H1 (cell line): ENCODE measurements at places on chromosomes 13 and 19.

DNA sequence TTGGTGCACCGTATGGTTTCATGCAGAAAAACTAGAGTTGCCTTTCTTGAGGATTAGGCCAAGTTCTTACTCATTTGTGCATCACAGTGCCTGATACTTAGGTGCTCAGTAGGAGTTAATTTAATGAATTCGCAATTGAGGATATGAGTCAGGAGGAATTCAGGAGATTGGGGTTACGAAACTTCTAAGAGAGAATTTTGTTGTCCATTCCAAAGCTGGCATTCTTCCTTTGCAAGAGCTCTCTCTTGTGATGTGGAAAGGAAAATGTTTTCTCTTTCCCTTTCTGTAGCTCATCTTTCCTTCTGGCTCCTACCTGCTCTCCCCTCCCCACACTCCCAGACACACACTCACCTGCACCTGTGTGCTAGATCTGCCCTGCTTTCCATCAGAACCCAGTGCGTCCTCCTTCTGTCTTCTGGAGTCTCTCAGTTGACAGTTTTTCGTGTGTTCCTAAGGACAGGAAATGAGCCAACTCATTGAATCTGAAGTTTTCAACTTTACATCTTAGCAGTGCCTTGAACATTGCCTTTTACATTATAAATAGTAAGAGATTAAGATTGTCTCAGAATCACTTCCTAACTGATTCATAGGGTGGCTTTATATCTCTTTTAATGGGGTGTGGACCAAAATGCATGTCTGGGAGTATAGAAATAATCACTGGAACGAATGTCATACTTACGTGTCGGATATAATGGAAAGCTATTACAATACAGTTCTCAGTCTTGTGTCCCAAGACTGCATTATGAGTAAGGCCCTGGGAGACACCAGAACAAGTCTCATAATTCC lies 19.7 kb upstream of the ERCC5 start:
- DNase-seq: no peak
- no peak overlapping the region for H3K27ac ChIP-seq
- peaks cover 4% of the 10 kb centered on the region; the same call in 1 of the 2 replicates for H3K4me1 ChIP-seq
- H3K27me3 ChIP-seq: no peaks in the 10 kb centered on the region

DNA sequence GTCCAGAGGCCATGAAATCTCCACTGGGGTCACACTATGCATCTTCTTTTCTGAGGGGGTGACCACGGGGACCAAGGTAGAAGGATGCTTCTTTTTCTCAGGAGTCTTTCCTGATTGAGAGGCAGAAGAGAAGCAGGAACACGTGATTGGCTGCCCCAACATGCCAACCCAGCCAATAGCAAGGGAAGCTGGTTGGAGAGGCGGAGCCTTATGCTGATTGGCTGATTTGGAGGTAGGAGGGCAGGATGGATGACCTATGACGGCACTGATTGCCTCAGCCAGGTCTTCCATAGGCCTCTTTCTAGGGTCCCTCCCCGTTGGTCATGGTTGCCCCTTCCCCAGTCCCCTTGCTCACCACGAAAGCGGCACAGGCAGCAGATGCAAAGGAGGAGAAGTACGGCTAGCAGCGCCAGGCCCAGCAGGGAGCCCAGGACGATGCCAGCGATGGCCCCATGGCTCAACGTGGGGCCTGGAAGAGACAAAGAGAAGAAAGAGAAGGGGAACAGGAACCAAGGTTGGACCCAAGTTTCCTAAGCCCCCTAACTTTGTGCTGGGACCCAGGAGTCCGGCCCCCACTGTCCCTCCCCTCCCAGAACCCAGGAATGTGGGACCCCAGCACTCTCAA lies 8.0 kb downstream of the VSIG10L start:
- no peaks in the 10 kb centered on the region for H3K27me3 ChIP-seq
- H3K4me1 ChIP-seq: peaks cover 4% of the 10 kb centered on the region; the same call in 1 of the 2 replicates
- peaks cover 16% of the 10 kb centered on the region for H3K36me3 ChIP-seq
- no peak overlapping the region for H3K4me3 ChIP-seq
- no peak for DNase-seq

DNA sequence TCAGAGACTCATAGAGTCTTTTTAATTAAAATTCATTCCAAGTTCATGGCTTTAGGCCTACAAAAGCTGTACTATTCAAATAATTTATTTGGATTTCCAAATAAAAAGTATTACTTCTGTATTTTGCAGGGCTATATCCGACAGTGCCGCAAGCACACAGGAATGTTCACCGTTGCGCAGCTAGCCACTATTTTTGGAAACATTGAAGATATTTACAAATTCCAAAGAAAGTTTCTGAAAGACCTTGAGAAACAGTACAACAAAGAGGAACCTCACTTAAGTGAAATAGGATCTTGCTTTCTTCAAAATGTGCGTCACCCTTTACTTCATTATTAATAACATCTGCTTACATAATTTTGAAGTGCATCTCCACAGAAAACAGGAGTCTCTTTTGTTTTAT lies 20.5 kb upstream of the C1QTNF9 start:
- H3K27me3 ChIP-seq: no peaks in the 10 kb centered on the region
- peaks cover 3% of the 10 kb centered on the region; the same call in 1 of the 2 replicates for H3K36me3 ChIP-seq
- no peak overlapping the region for H3K4me3 ChIP-seq
- no peak for DNase-seq

- H3K4me1 ChIP-seq: no peaks in the 10 kb centered on the region
- H3K36me3 ChIP-seq: no peaks in the 10 kb centered on the region
- DNase-seq: no peak
- no peak overlapping the region for H3K4me3 ChIP-seq
- no peaks in the 10 kb centered on the region for H3K27me3 ChIP-seq
Observed at GRCh38 chr13:112772929-112773328, 83.1 kb downstream of the ATP11A start.

GRCh38 chr19:36898422-36898821 lies 17.7 kb downstream of the ZNF829 start:
- no peaks in the 10 kb centered on the region for H3K4me1 ChIP-seq
- DNase-seq: no peak
- no peaks in the 10 kb centered on the region for H3K27me3 ChIP-seq
- H3K4me3 ChIP-seq: no peak overlapping the region
- H3K36me3 ChIP-seq: peaks cover 20% of the 10 kb centered on the region

DNA sequence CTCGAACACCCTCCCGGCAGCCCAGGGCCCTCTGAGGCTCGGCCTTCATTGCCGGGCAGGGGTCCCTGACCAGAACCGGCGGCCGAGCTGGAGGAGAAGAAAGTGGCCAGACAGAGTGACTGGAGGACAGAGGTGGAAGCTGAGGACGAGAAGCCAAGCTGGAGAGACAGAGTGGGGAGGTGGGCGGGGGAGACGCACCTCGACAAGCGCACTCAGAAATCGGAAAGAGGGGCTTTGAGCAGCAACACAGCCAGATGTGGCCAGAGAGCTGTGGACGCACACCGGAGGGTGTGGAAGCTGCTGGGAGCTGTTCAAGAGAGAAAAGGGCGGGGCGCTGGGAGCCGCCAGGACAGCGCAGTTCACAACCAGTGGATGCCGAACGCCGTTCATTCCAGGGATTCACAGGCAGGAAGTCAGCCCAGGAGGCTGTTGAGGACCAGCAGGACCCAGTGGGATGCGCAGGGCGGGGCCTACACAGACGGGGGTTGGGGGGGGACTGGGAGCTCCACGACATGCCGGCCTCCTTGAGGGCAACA lies 28.2 kb upstream of the C13orf46 start:
- no peak overlapping the region for H3K4me3 ChIP-seq
- H3K36me3 ChIP-seq: no peaks in the 10 kb centered on the region
- H3K4me1 ChIP-seq: no peaks in the 10 kb centered on the region; the same call in 1 of the 2 replicates

- H3K36me3 ChIP-seq: no peaks in the 10 kb centered on the region
- no peaks in the 10 kb centered on the region for H3K27me3 ChIP-seq
- no peak for DNase-seq
- peaks cover 5% of the 10 kb centered on the region for H3K4me1 ChIP-seq
Observed at GRCh38 chr13:38804061-38804460, 117.2 kb downstream of the FREM2 start.

DNA sequence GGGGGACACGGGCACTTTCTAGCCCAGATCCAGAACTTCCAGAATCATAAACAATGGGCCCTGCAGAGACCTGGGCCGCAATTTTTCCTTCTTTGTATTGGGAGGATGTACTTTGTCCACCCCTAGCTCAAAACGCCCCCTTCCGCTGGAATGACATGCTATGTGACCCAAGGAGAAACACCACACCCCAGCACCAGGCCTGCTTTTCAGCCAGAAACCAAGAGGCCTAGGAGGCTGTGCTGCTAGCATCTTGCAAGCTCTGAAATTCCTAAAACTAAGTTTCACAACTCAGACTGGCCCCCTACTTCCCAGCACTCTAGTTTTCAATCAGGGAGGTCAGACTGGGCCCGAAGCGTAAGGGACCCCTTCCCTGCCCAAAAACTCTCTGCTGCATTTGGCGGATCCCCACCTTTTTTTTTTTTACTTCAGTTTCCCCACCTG lies 538 bp downstream of the LSM4 start:
- H3K4me3 ChIP-seq: peak overlapping the region; percentile 82
- H3K4me1 ChIP-seq: peaks cover 6% of the 10 kb centered on the region
- H3K36me3 ChIP-seq: peaks cover 7% of the 10 kb centered on the region
- DNase-seq: no peak
- H3K27ac ChIP-seq: peak overlapping the region; percentile 92
